Thymus (tissue), 14 donors: ENCODE measurements at places on chromosomes 6 and 20. TPM values are rescaled to one million over a fixed set of nuclear protein-coding genes. Genes with fewer than 3 reads are reported as not detected.

DNA sequence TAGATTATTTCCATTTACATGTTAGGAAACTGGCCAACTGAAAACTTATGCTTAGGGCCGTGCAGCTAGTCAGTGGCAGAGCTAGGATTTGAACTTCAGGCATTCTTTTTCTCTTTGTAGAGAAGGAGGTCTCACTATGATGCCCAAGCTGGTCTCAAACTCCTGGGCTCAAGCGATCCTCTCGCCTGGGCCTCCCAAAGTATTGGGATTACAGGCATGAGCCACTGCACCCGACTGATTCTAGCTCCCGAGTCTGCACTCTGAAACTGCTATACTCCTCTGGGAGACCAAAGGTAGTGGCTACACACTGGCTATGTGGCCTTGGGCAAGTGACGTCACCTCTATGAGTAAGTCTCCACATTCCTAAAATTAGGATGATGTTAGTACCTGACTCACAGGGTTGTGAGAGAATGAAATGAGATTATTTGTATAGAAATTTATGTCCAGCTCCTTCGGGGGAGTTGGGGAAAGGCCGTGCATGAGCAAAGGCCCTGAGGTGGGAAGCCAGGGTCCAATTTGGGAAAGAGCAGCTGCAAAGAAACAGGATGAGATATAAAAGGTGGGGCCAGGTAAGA is 6.4 kb downstream of the PLTP start:
- DNase-seq = no peak

GRCh38 chr6:133431031-133431430 is 189.9 kb downstream of the EYA4 start:
- DNase-seq = no peak

GRCh38 chr6:87724983-87725811 is 23.2 kb upstream of the AKIRIN2 start:
- DNase-seq = no peak

DNA sequence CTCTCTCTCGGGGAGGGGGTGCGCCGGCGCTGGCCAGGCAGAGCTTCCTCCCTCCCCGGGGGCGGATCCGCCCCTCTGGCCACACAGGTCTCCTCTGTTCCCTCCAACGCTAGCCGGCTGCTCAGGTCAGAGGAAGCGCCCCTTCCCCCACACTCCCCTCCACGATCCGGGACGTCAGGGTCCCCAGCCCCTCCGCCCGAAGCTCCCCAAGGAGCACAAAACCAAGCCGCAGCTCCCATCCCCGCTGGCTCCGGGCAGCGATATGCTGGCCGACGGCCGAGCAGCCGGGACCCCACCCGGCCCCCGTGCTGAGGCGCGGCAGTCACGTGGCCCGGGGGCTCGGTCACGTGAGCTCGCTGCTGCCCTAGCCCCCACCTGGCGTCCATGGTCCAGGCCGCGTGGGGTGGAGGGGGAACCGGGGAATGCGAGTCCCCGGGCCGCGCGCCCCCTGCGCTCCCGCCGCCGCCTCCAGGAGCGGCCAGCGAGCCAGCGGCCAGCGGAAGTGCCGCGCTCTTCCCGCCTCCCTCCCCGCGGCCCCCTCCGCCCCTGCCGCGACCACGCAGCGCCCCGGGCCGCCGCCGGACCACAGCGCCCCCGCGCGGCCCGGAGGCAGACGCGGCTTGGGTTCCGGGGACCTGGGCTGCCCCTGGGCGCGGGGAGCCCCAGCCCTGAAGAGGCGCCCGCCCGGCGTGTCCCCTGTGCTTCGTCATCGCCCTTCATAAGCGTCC is at the start of gene SLC35B2:
TSS of gene SLC35B2 (minus strand) at position 504 of the 728 bp plus-strand sequence. CDS start at position 386, 118 bp downstream.
- DNase-seq = no peak

GRCh38 chr20:45029884-45030283 is 63.6 kb downstream of the STK4 start:
- no peak for DNase-seq

- DNase-seq = no peak
These were observed 47.5 kb upstream of the NHSL1 start for GRCh38 chr6:138546733-138547185.

DNA sequence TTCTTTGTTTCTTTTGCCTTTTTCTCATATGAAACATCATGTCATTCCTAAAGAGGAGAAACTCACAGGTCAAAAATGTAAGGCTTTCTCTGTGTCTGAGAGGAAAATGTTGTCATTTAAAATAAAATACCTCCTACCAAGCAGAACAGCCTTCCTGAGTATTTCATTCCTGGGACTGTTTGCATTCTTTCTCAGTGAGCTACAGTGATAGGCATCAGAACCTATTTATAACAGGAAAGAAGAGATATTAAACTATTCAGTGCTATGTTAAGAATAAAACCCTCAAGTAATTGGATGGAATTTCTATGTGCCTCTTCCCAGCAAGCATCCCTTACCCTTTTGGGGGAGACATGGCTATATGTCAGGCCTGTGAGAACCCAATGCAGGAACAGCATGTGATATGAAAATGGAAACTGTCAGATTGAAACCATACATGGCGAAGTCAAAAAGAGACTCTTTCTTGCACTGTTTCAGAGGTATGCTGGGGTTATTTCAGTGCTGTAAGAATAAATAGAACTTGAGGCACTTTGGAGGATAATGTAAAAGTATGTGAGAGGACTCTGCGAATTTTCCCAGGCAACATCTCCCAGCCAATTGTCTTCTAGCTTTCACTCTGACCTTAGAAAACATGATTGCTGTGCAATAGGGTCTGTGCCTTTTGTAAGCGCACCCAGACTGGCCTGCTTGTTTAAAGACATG is 133.8 kb upstream of the CCN2 start:
- DNase-seq = no peak

DNA sequence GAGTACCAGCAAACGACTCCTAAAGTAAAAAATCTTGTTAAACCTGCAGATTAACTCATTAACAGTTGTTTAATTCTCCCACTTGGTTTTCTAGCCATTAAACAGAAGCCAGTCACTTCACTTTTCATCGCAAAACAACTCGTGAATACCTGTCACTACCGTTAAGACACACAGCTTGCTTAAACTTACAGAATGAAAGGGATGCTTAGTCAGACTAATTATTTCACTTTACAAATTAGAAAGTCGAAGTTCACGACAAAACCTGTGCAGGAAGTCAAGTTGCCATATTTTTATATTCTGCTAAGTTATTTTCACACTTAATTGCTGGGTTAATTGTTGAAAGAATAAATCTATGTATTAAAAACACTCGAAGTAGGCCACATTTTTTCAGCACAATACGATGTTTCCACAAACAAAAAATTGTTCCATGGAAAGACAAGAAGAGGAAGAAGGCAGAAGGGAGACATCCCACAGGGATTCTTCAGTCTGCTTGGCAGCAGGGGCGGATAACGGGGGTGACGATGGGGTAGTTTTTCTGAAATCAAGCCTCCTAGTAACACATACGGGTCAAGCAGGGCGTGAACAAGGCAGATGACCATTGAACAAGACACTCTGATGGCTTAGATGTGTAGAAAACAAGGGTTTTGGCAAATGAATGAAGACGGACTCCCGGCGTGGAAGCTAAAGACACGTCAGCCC is 933 bp downstream of the SSR1 start:
- DNase-seq = no peak

GRCh38 chr6:144321839-144322591 is 36.9 kb downstream of the UTRN start:
- no peak for DNase-seq

- no peak for DNase-seq
These were observed 1.3 kb downstream of the ABHD16A start for GRCh38 chr6:31701666-31702404.

GRCh38 chr6:144177726-144178125 is 27.4 kb downstream of the STX11 start:
- no peak for DNase-seq

DNA sequence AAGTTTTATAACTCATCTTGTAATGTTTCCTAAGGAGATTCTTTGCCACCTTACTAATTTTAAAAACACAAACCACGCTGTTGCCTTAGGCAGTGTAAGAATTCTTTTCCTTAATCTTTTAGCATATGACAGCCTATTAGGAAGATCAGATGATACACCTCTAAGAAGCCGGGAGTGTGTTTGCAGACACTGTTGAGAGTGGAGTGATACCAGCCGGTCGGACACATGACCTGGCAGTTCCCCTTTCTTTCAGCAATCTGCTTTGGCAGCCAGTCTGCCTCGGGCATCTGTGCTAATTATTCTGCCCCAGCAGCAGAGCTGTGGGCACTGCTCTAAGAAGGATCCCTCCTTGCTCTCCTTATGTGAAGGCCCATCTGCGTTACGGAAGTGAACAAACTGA is 50.9 kb downstream of the PLCB4 start:
- no peak for DNase-seq

- no peak for DNase-seq
These were observed 3.3 kb downstream of the SPEF1 start for GRCh38 chr20:3777716-3778629.

TRAPPC3L gene
- total RNA-seq = 0.14 TPM

RIPPLY2 gene
- total RNA-seq = 0.28 TPM
